Stimulated activated CD8-positive, alpha-beta memory T cell treated with anti-CD3 and anti-CD28 coated beads, Interleukin-15, amount 100 ng/mL, for 48 hours (primary cell): ENCODE measurements at places on chromosomes 3 and 15.

GRCh38 chr15:34733621-34734020 is 21.2 kb downstream of the GJD2 start:
- DNase-seq, result no peak

- DNase-seq, result no peak
These were observed 249.9 kb upstream of the TLE3 start for GRCh38 chr15:70347321-70348225.

- DNase-seq, result no peak
These were observed 567.9 kb downstream of the GOLGA6L6 start for GRCh38 chr15:19973718-19974117.

- DNase-seq, result no peak
These were observed 13.9 kb upstream of the GNAI2 start for GRCh38 chr3:50222169-50222528.

DNA sequence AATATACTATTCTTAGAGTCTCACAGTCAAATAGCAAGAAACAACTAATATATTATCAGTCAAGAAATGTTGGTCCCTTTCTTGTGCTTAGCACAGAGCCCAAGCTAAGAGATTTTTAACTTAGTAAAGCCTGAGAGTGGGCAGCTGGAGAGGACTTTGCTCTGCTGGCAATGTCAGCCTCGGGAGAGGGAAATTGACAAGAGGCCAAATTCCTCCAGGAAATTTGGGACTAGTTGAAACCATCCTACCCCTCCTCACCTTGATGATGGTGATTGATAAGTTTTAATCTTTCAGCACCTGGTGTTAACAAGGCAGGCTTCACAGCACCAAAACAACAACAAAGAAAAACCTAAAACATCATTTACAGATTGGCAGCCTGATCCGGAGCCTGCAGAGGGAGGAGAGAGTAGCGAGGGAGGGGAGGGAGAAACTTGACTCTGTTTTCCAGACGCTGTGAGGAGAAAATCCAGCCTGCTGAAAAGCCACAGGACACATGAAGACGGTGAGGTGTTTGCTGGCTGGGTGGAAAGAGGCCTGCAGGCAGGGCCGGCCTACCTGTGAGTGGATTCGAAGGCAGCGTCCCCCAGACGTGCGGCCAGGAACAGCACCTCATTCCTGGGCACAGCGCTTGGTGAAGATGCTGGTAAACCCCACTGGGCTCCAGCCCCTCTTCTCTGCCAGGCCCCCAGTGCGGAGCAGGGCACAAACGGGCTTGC is 150.9 kb downstream of the LRRC28 start:
- no peak for DNase-seq
